ENCODE measurements at places on chromosomes 11 and 22. TPM values are rescaled to one million over a fixed set of nuclear protein-coding genes. Genes with fewer than 3 reads are reported as not detected.

TRIM29 gene
- 0.40 TPM for total RNA-seq

DEUP1 gene
- total RNA-seq, result 0.04 TPM

JHY gene
- 1.6 TPM for total RNA-seq

AMPD3 gene
- 3.4 TPM for total RNA-seq

CARD18 gene
- 0.13 TPM for total RNA-seq

SLC25A1 gene
- total RNA-seq, result 18.0 TPM

GLYATL1B gene
- not detected for total RNA-seq

MMP27 gene
- 0.09 TPM for total RNA-seq

SCUBE2 gene
- total RNA-seq, result 34.8 TPM

GRK3 gene
- 9.0 TPM for total RNA-seq

MTA2 gene
- total RNA-seq, result 43.3 TPM

LINC01488 gene
- 0.04 TPM for total RNA-seq

SMIM35 gene
- under 0.01 TPM for total RNA-seq

DNA sequence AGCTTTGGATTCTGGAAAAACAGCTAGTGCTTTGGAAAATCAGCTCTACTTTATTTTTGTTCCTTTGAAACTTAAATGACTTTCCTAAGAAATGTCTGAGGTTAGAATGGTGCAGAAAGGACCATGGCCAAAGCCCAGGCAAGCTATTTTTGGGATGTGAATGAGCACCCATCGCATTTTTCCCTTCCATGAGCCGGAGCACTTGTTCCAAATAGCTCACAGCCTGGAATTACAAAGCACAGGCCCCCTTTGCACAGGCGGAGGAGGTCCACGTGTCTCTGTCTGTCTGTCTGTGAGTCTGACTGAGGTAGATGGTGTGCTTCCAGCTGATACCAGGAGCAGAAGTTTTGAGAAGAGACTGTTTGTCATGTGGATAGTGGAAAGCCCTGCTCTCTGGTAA is 50.7 kb downstream of the MICAL2 start:
- DNase-seq, result no peak
- peaks cover 54% of the 10 kb centered on the region for H3K4me1 ChIP-seq
- no peaks in the 10 kb centered on the region for H3K36me3 ChIP-seq
- H3K27ac ChIP-seq, result peak overlapping the region; percentile 4
- no peaks in the 10 kb centered on the region for H3K27me3 ChIP-seq

- no peaks in the 10 kb centered on the region for H3K36me3 ChIP-seq
- H3K27me3 ChIP-seq, result no peaks in the 10 kb centered on the region
- H3K4me3 ChIP-seq, result no peak overlapping the region
- H3K4me1 ChIP-seq, result peaks cover 10% of the 10 kb centered on the region
- no peak overlapping the region for H3K27ac ChIP-seq
Measured at GRCh38 chr11:112316971-112317370, 56.3 kb upstream of the PLET1 start.

DNA sequence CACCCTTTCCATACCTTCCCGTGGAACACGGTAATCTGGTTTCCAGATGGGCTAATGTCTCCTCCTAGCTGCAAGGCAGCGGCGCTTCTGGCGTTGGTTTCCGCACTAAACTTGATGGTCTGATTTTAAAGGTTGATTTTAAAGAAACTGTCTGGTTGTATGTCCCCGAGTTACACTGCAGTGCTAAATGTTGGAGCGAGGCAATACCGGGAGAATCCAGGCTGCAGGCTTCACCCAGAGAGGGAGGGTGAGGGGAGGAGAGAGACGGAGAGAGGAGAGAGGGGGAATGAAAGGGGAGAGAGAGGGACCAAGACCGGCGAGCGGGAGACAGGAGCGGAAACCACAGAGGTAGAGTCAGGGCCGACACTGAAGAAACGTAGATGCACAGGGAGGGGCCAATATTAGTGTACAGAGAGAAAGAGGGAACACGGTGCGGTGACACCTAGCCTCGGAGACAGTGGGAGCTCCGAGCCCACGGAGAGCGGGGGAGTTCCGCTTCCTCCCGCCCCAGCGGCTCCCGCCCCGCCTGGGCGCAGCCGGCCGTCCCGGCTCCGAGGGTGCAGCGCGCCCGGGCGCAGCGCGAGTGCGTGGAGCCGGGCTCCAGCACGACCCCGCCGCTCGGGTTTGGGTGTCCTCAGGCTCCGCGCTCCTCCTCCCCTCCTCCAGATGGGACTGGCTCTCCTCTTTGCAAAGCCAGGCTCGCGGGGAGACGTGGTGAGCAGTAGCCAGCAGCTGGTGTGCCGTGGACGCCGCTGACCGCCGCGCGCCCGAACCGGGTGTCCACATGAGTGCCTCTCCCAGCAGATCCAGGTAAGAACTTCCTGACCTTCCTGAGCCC is 71.9 kb upstream of the GRAMD1B start:
- peaks cover 8% of the 10 kb centered on the region for H3K4me1 ChIP-seq
- H3K4me3 ChIP-seq, result peak overlapping the region; percentile 47
- peaks cover 42% of the 10 kb centered on the region for H3K27me3 ChIP-seq
- no peak overlapping the region for H3K27ac ChIP-seq

- no peaks in the 10 kb centered on the region for H3K27me3 ChIP-seq
- no peak for DNase-seq
- no peak overlapping the region for H3K4me3 ChIP-seq
- no peaks in the 10 kb centered on the region for H3K36me3 ChIP-seq
- no peak overlapping the region for H3K27ac ChIP-seq
Measured at GRCh38 chr11:103648670-103649400, 387.6 kb upstream of the DDI1 start.

DNA sequence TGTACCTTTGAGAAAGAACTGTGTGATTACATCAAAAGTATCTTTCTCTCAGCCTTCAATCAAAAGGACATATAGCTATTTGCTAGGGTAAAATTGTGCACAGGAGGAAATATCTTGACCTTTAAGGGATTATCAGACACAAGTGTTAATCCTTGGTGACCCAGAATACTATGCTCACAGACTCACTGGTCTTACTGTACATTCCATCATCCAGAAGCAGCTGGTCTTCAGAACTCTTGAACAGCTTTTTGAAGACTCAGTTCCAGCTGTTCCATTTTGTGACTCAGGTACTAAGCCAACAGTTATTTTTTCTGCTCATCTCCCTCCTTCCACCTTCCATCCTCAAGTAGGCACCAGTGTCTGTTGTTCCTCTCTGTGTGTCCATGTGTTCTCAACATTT is 19.8 kb downstream of the ZBED5 start:
- H3K4me1 ChIP-seq, result no peaks in the 10 kb centered on the region
- H3K4me3 ChIP-seq, result no peak overlapping the region

DNA sequence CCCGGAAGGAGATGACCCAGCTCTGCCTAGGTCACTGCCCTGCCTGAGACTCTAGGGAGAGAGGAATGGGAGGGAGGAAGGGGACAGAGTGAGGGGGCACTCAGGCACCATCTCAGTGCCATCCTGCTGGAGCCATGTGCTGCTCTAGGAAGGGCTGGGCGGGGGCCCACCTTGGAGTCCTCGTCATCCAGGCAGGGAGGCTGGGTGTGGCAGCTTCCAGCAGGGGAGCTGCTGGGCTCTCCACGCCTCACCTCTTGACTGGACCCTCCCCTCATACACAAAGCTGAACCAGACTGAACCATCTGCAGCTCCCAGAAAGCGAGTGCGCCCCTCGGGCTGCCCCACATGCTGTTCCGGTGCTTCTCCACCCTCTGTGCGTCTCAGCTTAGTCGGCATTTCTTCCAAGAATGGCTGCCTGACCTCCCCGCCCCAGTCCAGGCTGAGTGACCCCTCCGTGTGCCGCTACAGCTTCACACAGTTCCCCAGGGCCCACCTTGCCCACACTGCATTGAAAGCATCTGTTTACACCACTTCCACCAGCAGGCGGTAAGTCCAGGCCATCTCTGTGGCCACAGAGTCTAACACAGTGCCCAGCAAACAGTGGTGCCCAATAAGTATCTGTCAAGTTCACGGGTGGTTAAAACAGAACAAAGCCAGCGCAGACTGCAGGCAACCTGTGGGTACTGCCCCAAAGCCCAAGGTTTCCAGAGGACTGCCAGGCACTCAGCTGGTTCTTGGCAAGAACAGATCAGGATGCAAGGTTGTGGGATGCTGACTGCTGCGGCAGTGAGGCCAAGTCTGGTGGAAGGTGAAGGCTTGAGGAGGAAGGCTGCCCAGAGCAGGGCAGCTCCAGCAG is 9.4 kb upstream of the TRIM29 start:
- H3K4me3 ChIP-seq, result no peak overlapping the region
- H3K36me3 ChIP-seq, result no peaks in the 10 kb centered on the region
- no peak for DNase-seq
- H3K27me3 ChIP-seq, result peaks cover 32% of the 10 kb centered on the region
- no peak overlapping the region for H3K27ac ChIP-seq

- peaks cover 5% of the 10 kb centered on the region for H3K4me1 ChIP-seq
- no peak overlapping the region for H3K4me3 ChIP-seq
- no peak for DNase-seq
- no peaks in the 10 kb centered on the region for H3K36me3 ChIP-seq
- H3K27me3 ChIP-seq, result peaks cover 64% of the 10 kb centered on the region
Measured at GRCh38 chr22:50016988-50017700, 4.6 kb upstream of the IL17REL start.

DNA sequence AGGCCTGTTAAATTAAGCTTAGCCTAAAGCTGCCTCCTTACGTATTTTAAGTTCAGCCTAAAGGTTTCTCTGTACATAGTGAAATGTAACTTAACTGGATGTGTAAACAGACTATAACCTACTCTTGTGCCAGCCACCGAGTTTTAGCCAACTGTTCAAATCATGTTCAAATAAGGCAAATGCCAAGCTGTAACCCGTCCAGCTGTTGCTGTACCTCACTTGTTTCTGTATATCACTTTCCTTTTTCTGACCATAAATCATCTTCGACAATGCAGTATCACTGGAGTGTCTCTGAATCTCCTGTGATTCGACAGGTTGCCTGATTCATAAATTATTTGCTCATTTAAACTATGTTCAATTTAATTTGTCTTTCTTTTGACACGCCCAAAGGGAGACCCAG is 4.0 kb upstream of the PLAAT5 start:
- no peak overlapping the region for H3K4me3 ChIP-seq
- DNase-seq, result peak; percentile 63
- H3K27ac ChIP-seq, result peak overlapping the region; percentile 79
- peaks cover 8% of the 10 kb centered on the region for H3K27me3 ChIP-seq
- H3K36me3 ChIP-seq, result no peaks in the 10 kb centered on the region
- H3K4me1 ChIP-seq, result peaks cover 25% of the 10 kb centered on the region

- H3K27ac ChIP-seq, result peak overlapping the region; percentile 5
- peak; percentile 88 for DNase-seq
- H3K4me3 ChIP-seq, result no peak overlapping the region
- H3K36me3 ChIP-seq, result peaks cover 43% of the 10 kb centered on the region
Measured at GRCh38 chr11:70326365-70326811, 55.9 kb downstream of the PPFIA1 start.

GRCh38 chr22:36253523-36254490 is 874 bp downstream of the APOL1 start:
- no peaks in the 10 kb centered on the region for H3K36me3 ChIP-seq
- H3K4me3 ChIP-seq, result peak overlapping the region; percentile 34
- H3K27me3 ChIP-seq, result no peaks in the 10 kb centered on the region
- peak overlapping the region; percentile 91 for H3K27ac ChIP-seq
- DNase-seq, result peak; percentile 46

DNA sequence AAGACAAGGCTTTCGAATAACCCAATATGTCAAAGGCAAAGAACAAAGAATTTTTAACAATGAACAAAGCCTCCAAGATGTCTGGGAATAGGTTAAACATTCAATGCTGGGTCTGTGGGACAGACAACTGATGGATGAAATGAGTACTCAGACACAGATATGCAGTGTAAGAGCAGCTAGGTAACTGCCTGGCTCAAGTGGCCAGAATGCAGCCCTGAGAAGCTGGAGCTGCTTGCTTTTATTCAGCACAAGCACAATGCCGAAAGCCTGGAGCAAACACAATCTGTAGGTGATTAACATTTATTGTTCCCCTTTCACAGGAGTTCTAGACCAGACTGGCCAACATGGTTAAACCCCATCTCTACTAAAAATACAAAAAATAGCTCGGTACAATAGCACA is 24.0 kb downstream of the GLYAT start:
- H3K4me1 ChIP-seq, result no peaks in the 10 kb centered on the region
- H3K36me3 ChIP-seq, result no peaks in the 10 kb centered on the region
- DNase-seq, result no peak
- H3K4me3 ChIP-seq, result no peak overlapping the region
- H3K27ac ChIP-seq, result no peak overlapping the region

DNA sequence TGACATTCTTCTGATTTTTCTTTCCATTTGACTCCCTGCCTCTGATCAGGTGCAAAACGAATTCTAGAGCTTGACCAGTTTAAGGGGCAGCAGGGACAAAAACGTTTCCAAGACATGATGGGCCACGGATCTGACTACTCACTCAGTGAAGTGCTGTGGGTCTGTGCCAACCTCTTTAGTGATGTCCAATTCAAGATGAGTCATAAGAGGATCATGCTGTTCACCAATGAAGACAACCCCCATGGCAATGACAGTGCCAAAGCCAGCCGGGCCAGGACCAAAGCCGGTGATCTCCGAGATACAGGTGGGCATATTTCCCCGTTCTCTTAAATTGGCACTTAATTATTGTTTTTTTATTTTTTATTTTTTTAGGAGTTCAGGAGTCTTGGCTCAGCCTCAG is 15.4 kb downstream of the XRCC6 start:
- no peak for DNase-seq
- H3K36me3 ChIP-seq, result peaks cover 70% of the 10 kb centered on the region
- H3K27me3 ChIP-seq, result no peaks in the 10 kb centered on the region
- no peaks in the 10 kb centered on the region for H3K4me1 ChIP-seq
- no peak overlapping the region for H3K27ac ChIP-seq
- no peak overlapping the region for H3K4me3 ChIP-seq

DNA sequence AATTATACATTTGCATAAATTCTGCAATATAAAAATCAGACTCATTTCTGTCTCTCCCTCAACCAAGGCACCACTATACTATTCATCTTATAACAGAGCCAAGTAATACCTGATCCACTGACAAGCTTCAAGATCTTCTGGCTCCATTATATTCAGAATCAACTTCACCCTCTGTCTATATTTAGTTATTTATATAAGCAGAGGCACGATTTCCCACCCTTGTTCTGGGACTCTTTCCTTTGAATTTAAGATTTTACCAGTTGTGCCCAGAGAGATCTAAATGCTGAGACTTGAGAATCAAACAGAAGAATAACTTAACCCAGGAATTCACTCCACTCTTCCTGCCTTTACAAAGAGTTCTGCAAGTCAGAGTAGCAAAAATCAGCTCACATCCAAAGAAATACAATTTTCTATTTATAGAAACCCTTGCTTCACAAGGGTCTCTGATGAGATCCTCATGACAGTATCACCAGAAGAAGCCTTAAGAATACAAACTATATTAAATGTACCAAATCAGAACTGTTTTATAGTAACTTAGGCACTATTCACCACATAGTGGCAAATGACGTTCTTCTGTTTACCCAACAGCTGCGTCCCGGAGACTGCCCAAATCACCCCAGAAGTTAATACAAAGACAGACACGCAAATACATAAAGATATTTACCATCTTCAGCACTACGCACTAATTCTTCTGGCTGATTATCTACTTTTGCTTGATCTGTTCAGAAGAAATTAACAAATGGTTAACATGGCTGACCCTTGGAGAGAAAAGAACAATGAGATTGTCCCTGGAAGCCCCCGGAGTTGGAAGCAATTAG is 32.3 kb upstream of the CCDC89 start:
- peak; percentile 19 for DNase-seq
- peak overlapping the region; percentile 90 for H3K27ac ChIP-seq
- peak overlapping the region; percentile 32 for H3K4me3 ChIP-seq
- peaks cover 10% of the 10 kb centered on the region for H3K4me1 ChIP-seq
- H3K36me3 ChIP-seq, result peaks cover 2% of the 10 kb centered on the region

- no peak overlapping the region for H3K27ac ChIP-seq
- H3K4me1 ChIP-seq, result peaks cover 20% of the 10 kb centered on the region
- H3K27me3 ChIP-seq, result peaks cover 6% of the 10 kb centered on the region
Measured at GRCh38 chr11:114183044-114183511, 113.1 kb upstream of the NNMT start.

Data from muscle of leg (tissue), 16 donors.